Activated naive CD8-positive, alpha-beta T cell treated with anti-CD3 and anti-CD28 coated beads, Interleukin-2, amount 50 U/mL, for 16 hours (primary cell): ENCODE measurements at places on chromosomes 3 and 15.

DNA sequence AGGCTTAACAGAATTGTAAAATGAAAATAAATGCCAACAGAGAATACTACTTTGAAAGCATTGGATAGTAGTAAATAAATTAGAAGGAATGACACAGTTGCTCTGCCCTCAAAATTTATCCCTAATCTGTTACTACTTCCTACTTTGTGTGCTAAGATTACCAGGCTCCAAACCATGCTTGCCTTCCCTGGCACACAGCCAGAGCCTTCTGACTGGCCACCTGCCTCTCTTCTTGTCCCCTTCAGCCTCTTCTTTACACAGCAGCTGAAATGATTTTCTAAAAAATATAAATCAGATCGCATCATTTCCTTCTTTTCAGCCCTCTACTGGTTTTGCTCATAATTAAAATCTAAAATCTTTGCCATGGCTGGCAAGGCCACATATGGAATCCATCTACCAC lies 334.1 kb downstream of the FHIT start:
- DNase-seq: no peak

- no peak for DNase-seq
These were observed 169.9 kb downstream of the DIPK2A start for GRCh38 chr3:144141496-144141895.

DNA sequence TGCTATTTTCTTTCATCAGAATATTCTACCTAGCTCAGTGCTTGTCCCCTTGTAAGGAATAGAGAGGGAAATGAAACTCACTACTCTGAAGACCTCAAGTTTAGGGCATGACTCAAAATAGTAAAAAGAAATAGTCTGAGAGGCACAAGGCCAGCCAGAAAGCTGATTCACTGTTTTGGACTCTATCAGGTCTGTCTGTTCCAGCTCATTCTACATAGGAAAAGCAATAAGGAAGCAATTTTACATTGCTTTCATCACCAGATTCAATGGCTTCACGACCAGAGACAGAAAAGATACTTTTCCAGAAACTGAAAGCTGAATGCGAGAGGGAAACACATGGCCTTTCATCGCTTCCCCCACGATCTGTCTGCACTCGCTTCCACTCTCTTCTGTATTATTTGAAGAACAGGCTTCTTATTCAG lies 276.0 kb downstream of the GBE1 start:
- no peak for DNase-seq

DNA sequence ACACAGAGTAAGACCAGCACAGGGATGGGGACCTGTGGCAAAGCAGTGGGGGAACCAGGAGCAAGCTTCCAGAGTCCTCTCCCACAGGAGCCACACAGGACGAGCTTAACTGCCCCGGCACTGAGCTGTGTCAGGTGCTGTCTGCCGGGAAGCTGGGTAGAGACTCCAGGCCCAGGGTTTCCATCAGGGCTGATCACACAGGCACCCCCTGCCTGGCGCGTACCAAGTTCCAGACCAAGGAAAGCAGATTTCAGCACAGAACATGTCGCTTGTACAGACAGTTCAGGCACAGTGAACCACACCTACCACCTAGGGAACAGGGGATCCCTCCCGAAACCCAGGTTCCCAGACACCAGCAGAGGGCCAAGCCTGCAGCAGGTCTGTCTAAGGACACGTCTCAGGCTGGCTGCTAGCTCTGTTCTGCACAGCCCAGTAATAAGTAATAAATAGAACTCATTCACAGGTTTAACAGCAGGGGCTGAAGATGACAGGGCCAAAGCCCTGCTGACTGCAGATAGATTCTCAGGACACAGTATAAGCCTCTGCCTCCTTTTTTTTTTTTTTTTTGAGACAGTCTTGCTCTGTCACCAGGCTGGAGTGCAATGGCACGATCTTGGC lies 30.2 kb upstream of the OCA2 start:
- no peak for DNase-seq

GRCh38 chr3:124084022-124084881 lies 92.3 kb upstream of the ROPN1 start:
- DNase-seq: no peak

DNA sequence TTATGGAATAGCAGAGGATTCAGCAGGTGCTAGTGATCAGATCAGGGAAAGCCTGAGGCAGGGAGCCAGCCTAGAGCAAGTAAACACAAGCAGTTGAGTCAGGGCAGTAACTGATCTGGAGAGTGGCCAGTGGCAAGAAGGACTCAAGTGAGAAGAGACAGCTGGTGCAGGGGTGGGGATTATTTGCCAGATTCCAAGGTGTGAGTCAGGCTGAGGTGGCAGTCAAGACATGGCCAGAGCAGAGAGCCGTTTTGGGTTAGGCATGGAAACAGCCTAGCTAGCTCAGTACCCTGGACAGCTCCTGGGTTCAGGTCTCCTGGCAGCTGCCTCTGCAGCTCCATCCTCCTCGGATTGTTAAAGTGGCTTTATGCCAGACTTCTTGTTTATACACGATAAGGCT lies 281.9 kb upstream of the ONECUT1 start:
- DNase-seq: no peak

GRCh38 chr3:69761896-69762767 lies 22.9 kb downstream of the MITF start:
- DNase-seq: no peak

DNA sequence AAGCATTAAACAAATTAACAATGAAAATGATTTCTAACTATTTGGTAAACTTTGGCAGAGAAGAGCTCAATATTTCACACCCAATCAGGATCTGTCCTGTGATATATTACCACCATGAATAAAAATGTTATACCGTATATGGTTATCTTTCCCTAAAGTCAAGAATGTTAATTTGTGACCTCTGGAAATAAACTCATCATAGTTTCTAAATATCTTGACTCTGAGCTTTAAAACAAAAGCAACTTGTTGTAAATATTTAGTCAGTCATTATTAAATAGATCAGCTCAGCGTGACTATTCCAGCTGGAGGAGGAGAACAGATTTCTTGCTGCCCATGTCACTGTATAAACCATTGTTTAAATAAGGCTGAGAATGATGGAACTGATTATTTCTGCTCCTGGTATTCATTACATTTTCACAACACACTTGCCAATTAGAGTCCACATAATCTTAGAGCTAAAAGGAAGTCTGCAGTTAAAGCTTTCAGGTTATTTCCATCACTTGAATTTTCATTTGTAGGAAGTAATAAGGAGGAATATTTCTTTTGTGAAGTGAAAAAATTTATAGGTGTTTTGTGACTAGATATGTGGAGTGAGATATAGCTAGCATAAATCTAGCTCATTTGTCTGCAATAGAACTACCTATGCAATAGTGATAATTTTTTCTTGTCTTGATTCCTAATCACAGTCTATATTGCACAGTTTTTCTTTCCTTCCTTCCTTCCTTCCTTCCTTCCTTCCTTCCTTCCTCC lies 106.5 kb upstream of the P2RY1 start:
- DNase-seq: no peak

- no peak for DNase-seq
These were observed 193.9 kb downstream of the NLGN1 start for GRCh38 chr3:173591401-173591800.

- no peak for DNase-seq
These were observed 36.6 kb downstream of the UACA start for GRCh38 chr15:70726753-70727152.

GRCh38 chr3:139537361-139537760 lies 2.2 kb downstream of the RBP1 start:
- DNase-seq: no peak

DNA sequence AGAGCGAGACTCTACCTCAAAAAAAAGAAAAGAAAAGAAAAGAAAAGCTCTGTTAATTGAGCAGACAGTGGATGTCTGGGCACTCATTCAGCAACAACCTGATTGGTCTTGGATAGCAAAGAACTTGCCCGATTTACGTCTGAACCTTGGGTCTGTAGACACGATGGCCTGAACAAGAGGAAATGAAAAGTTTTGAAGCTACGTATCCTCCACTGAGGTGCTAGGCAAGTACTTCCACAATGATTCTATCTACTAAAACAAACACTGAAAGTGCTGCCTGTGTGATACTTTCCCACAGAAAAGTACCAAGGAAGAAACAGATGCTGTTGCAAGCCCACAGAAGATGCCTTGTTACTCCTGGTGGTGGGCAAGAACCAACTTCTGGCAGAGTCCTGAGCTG lies 21.8 kb upstream of the MUSTN1 start:
- no peak for DNase-seq

- no peak for DNase-seq
These were observed 1.6 kb upstream of the SEMA3B start for GRCh38 chr3:50267280-50267913.

GRCh38 chr15:63114465-63114864 lies 7.2 kb upstream of the LACTB start:
- DNase-seq: no peak

DNA sequence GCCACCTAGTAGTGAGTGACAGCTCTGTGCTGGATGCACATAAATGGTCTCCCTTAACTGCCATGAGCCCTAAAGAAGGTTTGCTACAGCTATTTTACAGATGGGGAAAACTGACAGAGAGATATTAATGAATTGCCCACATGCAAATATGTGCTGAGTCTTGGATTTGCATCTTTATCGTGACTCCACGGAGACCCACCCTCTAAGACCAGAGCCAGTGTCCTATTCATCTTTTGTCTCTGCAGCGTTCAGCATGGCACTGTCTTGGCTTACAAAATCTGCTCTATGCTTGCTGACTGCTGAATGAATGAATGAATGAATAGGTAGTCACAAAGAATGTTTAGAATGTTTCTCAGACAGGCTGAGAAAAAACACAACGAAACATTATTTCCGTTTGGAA lies 48.3 kb downstream of the BTD start:
- DNase-seq: no peak

DNA sequence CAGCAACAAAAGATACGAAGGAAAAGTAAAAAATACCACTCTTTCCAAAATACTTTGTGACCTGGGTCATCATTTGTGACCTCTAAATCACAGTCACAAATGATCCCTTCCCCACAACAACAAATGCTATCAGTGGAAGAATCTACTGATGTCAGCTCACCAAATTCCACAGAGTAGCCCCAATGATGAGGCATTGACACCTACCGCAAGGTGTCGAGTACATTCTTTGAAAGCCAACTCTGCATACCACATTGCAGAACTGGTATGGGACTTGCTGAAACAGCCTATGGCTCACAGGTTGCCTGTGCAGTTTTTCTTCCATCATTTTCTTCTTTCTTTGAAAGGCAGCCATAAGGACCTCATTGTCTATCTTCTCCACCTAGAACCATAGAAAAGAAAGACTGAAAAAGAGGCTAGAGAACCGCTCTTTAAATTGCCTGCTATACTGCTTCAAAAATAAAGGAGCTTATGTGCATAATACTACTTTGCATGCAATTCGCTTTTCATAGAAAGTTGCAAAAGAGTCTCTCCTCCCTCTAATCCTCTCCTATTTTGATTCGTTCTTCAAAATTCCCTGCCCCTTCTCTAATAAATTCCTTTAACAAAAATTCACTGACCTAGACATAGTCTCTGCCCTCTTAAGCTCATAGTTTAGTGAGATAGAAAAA lies 21.4 kb upstream of the KPNA1 start:
- DNase-seq: no peak

DNA sequence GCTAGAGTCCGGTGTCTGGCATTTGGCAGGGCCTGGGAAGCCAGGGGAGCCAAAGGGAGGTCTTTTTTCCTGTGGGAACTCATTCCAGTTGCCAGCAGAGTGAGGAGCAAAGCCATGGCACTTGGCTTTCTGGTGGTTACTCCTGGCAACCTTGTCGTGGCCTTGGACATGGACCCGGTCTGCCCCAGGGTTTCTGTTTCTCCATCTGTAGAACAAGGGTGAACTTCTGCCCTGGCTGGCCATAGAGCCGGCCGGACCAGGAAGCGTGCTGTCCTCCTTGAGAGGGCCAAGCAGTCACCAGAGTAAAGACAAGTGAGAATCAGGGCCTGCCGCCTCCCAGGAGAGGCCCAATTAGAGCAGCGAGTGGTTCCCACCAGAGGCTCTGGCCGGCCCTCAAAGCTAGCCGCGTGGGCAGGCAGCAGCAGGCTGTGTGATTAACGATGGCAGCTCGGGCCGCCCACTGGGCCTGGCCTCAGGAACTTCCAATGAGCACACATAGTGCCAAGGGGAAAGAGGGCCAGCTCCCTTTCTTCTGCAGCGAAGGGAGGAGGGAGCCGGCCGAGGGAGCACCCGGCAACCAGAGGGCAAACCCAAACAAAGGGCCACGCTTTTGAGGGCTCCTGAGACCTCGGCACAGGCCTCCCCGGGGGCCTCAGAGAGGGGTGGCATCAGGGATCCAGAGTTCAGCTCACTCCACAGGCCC lies 29.1 kb upstream of the ELP6 start:
- DNase-seq: no peak

- DNase-seq: no peak
These were observed 13.7 kb downstream of the FOXB1 start for GRCh38 chr15:60017538-60018520.

GRCh38 chr15:66723826-66724731 lies 22.0 kb downstream of the SMAD6 start:
- DNase-seq: no peak

- no peak for DNase-seq
These were observed 1.9 kb downstream of the RAF1 start for GRCh38 chr3:12661926-12662592.

DNA sequence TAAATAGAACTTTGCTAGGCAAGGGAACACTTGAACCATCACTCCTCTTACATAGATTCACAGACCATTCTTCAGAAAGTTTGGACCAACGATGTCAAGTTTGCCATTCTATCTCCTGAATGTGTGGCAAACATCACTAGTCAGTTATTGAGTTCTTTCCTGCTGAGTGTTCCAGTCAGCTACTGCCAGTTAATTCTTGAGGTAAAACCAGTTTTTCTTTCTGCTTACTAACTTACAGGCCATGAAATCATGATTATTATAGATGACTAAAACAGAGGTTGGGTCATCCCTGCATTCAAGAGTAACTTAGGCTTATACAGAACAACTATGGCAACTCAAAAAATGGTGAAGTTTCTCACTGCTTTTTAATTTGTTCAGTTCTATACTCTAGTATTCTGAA lies 88.2 kb downstream of the AP4E1 start:
- no peak for DNase-seq

- DNase-seq: no peak
These were observed 26.2 kb downstream of the PCSK6 start for GRCh38 chr15:101463270-101463669.

DNA sequence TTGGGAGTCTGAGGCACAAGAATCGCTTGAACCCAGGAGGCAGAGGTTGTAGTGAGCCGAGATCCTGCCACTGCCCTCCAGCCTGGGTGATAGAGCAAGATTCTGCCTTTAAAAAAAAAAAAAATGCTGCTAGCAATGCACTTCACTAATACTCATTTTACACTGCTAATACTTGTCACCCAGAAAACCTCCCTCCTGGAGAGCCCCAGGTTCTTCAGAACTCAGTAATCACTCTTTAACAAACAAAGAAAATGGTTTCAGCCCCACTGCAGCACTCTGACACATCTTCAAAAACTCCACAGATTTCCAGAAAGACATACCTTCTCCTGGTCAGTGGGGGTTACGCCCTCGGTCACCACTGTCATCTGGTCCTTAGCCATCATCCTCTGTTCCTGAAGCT lies 366.7 kb downstream of the SHQ1 start:
- no peak for DNase-seq
